ENCODE measurements at places on chromosomes 5 and 9. TPM values are rescaled to one million over a fixed set of nuclear protein-coding genes. Genes with fewer than 3 reads are reported as not detected.

DNA sequence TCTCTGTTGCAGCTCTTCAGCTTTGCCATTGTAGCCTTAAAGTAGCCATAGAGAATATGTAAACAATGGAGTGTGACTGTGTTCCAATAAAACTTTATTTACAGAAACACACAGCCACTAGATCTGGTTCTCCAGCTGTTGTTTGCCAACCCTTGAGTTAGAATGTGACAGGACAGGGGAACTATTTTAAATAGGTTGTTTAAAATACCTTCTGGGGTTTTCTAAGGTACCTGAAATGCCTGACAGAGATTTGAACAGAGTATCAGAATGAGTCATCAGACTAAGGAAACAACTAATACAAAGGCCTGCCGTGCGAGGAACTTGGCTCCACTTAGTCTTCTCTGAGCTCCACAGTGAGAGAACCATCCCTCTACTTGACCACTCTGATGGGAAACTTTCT is 85.4 kb downstream of the HSD17B4 start:
- DNase-seq: no peak

DNA sequence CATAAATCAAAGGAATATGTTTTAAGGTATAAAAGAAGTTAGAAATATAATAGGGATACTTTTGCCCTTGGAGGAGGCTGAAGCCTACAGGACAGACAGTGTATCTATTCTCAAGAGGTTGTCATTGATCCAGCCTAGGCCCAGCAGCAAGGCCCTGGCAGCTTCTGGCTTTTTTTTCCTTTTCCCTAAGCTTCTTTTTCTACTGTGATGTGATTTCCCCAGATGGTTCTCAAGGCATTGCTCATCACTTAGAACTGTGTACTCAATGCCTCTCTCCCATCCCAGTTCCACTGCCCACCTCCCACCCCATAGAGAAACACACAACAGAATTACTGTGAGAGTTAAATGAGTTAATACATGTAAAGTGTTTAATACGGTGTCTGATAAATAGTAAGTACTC is 88.6 kb downstream of the SLC44A1 start:
- no peak for DNase-seq

GRCh38 chr9:27440888-27441740 is 83.0 kb upstream of the IFNK start:
- DNase-seq: no peak

DNA sequence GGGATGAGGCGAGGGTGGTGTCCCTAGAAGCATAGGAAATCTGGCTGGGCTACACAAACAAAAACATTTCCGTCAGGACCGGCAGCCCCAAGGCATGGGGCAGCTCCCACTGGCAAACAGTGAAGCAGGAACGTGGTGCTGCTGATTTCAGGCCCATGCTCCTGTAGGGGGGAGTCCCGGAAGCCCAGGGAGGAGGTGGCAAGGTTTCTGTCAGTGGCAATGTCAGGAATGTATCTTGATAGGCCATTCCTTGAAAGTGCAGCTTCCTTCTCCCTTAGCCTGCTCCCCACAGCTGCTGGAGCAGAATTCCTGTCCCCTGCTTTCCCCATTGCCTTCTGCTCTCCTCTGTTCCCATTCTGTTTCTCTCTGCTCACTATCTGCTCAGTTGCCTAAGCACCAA is 42.4 kb downstream of the MRRF start:
- DNase-seq: no peak

GRCh38 chr9:19387317-19387716 is 7.3 kb upstream of the RPS6 start:
- DNase-seq: no peak

LPAR1 gene
- 58.9 TPM for polyA plus RNA-seq

DNA sequence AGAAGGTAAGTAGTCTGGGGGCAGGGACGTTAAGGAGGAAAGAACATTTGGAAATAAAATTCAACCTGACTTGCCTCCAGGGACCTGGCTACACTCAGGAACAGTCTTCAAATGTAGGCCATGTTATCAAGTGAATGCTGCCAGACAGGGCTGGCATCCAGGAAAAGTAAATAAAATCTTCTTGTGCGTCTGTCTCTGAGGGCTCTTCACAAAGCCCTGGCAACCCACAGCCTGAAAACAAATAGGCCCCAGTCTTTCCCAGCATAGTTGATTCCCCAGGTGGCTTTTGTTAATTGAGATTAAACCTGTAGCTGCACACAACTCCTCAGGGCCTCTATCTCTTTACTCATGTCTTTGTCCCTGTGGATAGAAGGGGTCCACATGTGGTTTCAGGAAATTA is 55.4 kb downstream of the STK32A start:
- DNase-seq: no peak

PCDHGA8 gene
- 0.84 TPM for polyA plus RNA-seq

- DNase-seq: peak; percentile 44
Observed at GRCh38 chr5:58773744-58774441, 191.0 kb downstream of the RAB3C start.

- no peak for DNase-seq
Observed at GRCh38 chr9:127651697-127652610, 39.9 kb downstream of the STXBP1 start.

GRCh38 chr5:172769616-172770373 is 1.2 kb downstream of the DUSP1 start:
- no peak for DNase-seq

DNA sequence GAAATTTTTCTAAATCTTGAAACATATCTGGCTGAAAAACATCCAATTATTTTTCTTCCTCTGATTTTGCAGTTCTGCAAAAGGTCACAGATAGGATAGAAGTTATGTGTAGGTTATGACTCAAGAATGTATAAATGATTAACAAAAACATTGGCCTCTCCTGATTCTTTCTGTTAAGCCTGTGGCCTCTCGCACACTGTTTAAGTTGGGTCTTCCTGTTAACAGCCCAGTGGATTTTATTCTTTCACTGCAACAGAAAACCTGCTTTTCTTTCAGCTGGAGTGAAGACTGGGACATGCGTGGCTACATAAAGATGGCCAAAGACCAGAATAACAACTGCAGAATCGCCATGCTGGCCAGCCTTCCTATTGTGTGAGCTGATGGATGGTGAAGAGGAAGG is 17.1 kb upstream of the SPATA31E1 start:
- no peak for DNase-seq

- DNase-seq: no peak
Observed at GRCh38 chr9:121850366-121850765, 198.9 kb downstream of the DAB2IP start.

MAMDC2 gene
- polyA plus RNA-seq: 5.6 TPM

TMEM232 gene
- polyA plus RNA-seq: 5.1 TPM

GRCh38 chr5:137296213-137296781 is 202.8 kb downstream of the SPOCK1 start:
- no peak for DNase-seq

GRCh38 chr5:79170661-79171060 is 59.1 kb downstream of the BHMT start:
- no peak for DNase-seq

SPATA31C1 gene
- polyA plus RNA-seq: not detected

GRCh38 chr9:38284588-38285051 is 107.9 kb upstream of the ALDH1B1 start:
- DNase-seq: no peak

DNA sequence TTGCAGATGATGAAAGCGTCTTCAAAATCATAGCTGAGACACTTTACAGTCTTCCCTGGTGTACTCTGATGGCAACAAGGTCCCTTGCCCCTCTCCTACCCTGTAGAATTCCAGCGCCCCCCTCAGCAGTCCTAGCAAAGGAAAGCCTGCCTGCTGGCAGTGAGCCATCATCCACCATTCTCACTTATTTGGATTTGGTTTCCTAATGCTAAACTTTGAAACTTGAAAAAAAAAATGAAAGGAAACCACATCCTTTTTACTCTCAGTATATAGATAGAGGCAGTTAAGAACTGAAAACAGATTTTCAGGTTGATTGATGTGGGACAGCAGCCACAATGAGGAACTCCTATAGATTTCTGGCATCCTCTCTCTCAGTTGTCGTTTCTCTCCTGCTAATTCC is at the start of gene GZMA:
Gene GZMA, plus strand, starts transcription at position 299 of the 400 bp plus-strand sequence. Its CDS starts 37 bp downstream, at position 336.
- DNase-seq: no peak

DNA sequence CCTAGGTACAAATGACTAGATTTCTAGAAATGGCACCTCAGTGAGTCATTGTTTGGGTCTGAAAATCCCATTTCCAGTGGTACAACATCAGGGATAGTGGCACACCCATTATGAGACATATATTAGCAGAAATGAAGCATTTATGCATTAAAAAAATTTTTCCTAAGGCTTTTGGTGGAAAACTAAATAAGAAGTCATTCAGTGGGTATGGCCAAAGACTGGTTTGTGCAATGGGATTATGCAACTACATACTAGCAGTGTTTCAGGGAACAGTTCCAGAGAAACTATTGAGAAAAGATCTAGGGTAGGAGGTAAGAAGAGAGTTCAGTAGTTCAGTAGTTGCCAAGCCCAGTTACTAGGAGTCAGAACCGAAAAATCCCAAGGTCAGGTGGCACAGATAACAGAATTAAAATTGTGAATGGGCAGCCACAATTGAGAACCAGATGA is 106.5 kb upstream of the HAPLN1 start:
- peak; percentile 6 for DNase-seq

- no peak for DNase-seq
Observed at GRCh38 chr9:9901624-9902023, 711.2 kb downstream of the PTPRD start.

- DNase-seq: no peak
Observed at GRCh38 chr5:72552041-72552557, 44.9 kb upstream of the ZNF366 start.

PCDHGB4 gene
- 3.4 TPM for polyA plus RNA-seq

DNA sequence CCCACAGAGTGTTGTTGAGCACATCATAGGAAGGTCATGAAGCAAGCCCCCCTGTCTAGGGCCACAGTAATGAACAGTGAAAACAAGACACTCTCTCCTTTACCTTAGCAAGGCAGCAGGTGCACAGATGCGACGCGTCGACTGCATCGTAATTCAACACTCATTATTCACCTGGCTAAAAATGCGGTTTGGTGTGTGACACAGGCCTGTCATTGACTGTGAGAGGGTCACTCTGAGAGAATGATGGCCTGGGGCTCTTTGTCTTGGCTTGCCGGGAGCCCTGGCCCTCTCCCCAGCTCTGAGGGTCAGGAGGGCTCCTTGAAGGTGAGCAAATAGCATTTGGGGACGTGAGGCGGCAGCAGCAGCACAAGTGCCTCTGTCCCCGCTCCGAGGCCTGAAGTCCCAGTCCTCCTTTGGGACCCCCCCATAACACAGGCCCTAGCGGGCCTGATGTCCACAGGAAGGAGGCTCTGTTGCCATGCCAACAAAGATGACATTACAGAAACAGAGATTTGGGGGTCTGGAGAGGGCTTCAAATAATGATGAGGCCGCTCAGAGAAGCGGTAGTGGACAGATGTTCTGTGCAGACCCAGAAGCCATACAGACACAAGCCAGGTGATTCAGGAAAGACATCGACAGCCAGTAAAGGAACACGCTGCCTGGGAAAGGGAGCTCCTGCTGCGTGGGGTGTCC is 46.7 kb downstream of the SHB start:
- DNase-seq: no peak

DNA sequence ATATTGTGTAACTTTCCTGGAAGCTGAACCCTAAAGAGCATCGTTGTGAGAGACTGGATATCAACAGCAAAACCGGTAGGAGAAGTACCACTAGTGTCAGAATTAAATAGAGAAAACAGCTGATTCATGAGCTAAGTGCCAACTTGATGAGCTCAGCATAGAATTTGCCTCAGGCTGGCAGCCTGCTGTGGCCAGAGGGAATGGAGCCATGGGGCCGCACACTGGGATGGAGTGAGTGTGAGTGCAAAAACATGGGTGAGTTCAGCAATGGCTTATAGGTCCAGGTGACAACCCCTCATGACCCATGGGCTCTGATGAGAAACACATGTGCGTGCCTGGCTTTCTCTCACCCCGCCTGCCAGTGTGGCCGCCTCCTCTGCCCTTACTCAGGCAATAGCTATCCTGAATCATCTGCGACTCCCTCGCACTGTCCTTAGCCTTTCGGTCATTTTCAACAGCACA is 25.4 kb downstream of the ADAMTS16 start:
- DNase-seq: no peak

GRCh38 chr5:41503860-41504259 is 6.5 kb downstream of the PLCXD3 start:
- DNase-seq: no peak

GRCh38 chr5:68502531-68502930 is 287.0 kb downstream of the PIK3R1 start:
- DNase-seq: no peak

PLEKHG4B gene
- 10.7 TPM for polyA plus RNA-seq

DNA sequence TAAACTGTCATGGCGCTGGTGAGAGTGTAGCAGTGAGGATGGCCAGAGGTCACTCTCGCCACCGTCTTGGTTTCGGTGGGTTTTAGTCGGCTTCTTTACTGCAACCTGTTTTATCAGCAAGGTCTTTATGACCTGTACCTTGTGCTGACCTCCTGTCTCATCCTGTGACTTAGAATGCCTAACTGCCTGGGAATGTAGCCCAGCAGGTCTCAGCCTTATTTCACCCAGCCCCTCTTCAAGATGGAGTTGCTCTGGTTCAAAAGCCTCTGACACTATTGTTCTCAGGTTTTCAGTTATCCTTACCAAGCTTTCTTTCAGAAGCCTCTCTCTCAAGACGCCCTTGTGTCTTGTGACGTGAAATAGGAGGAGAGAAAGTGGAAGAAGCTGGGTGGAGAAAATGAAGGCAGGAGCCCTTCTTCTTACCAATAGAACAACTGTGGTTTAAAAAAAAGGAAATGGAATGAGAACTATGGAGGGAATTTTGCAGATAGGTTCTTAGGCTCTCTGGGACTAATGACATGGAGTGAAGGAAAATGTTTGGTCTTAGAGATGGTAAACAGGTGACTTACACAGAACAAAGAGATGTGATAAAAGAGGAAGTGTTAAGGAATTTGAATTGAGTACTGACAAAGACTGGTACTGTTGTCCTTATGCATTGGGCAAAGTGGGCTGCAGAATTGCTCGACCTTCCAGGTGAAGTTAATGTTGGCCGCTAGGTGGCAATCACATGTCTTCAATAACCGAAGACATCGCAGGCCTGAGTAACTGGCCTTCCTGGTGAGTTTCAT is 133.3 kb upstream of the RAI14 start:
- DNase-seq: peak; percentile 59

DNA sequence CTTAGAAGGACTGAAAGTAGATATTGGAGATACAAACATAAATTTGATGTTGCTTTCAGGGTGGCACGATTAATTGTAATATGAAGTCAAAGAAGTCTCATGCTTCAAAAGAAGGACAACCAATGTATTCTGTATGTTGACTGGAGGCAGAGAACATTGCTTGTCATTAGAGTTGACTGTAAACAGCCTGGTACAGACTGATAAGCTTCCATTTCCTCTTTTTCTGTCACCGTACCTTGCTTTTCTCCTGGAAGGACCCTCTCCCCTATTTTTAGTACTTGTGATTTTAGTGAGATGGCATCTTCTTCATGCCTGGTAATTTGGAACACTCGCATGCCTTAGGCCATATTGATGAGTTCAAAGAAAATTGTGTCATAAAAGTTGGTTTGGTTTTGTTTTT is 809.4 kb downstream of the PRELID2 start:
- no peak for DNase-seq

EFNA5 gene
- 19.1 TPM for polyA plus RNA-seq

TOR4A gene
- polyA plus RNA-seq: 17.8 TPM
